ENCODE measurements at places on chromosomes 3 and 15. TPM values are rescaled to one million over a fixed set of nuclear protein-coding genes. Genes with fewer than 3 reads are reported as not detected.
A peak's percentile ranks its signal among the peaks of the same experiment; 100 is the strongest.

NRROS gene
- total RNA-seq, result 1.2 TPM

CLDN16 gene
- under 0.01 TPM for total RNA-seq

TRH gene
- 1.1 TPM for total RNA-seq

ERICH6 gene
- not detected for total RNA-seq

GLDN gene
- 2.3 TPM for total RNA-seq

DNA sequence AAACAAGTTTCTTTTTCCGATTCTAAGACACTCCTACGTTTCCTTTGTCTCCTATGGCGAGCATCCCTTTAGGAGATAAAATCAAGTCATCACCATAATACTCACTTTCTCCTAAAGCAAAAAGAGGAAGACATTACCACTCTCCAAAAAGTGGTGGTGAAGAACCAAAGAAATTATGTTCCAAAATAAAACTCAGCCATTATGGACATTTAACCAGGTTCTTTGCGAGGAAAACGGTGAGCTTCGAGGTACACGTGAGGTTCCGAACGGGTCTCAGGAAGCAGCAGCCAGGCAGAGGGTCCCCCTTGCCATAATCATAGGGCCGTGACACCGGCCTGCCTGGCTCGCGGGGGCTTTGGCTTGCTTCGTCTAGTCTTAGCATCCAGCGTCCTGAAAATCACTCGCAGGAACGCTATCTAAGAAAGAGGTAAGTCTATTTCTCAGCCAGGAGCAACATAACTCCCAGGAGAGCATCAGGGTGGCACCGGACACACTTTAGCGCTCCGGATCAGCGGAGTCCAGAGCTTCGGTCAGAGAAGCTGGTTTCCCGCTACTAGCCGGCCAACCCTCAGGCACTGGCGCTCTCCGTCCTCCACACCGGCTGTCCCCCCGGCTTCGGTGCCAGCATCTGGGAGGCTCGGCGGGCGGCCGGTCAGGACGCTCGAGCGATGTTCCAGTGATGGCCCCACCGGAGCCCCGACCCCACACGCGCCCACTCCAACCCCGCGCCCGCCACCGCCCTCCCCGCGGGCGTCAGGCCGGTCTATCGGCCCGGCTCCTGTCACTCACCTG lies 581 bp downstream of the IP6K1 start:
- peak; percentile 70 for DNase-seq

- DNase-seq, result no peak
Measured at GRCh38 chr3:36399933-36400332, 19.6 kb downstream of the STAC start.

DNA sequence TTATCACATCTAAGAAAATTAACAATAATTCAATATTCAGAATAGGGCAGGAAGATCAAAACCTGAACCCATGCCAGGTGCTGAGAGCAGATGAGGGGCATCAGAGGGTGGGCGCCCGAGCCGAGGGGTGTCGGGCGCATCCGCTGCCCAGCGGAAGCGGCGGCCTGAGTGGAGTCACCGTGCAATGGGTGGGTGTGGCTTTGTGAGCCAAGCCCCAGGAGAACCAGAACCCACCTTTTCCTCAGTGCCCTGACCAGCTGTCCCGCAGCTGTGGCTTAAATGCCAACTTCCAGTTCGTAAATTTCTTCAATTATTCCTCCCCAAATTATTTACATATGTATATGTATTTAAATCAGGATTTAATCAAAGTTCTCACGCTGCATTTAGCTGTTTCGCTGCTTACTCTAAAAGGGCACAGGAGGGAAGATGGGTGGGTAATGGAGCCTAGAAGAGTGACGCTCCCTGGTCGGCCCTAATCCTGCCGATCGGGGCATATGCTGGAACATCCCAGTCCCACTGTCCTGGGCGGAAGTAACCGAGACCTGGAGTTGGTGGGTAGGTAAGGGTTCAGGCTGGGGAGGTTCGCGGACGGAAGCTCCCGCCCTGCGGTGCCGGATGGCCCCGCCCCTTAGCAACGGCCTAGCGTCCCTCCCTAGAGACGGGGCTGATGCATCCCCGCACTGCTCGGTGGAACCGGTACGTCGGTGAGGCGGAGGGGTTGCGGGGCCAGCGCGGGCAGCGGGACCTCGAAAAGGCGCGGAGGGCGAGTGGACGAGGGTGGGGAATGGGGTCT lies 1.3 kb downstream of the DNAH1 start:
- no peak for DNase-seq

DNA sequence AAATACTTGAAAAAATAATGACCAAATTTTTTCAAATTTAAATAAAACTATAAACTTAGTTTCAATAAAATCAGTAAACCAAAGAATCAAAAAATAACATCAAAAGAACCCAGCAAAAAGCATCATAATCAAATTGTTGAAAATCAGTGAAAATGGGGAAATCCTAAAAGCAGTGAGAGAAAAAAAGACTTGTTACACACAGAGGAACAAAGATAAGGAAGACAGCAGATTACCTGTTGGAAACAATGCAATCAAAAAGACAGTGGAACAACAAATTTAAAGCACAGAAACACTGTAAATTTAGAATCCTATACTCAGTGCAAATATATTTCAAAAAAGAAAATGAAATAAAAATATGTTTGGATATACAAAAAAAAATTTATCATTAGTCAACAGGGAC lies 156.2 kb upstream of the LMCD1 start:
- DNase-seq, result no peak

GRCh38 chr3:134833453-134834163 lies 38.5 kb downstream of the EPHB1 start:
- DNase-seq, result no peak

GRCh38 chr3:44072601-44073540 lies 168.8 kb upstream of the TOPAZ1 start:
- DNase-seq, result no peak

- DNase-seq, result no peak
Measured at GRCh38 chr15:94970802-94971201, 739.4 kb downstream of the MCTP2 start.

DNA sequence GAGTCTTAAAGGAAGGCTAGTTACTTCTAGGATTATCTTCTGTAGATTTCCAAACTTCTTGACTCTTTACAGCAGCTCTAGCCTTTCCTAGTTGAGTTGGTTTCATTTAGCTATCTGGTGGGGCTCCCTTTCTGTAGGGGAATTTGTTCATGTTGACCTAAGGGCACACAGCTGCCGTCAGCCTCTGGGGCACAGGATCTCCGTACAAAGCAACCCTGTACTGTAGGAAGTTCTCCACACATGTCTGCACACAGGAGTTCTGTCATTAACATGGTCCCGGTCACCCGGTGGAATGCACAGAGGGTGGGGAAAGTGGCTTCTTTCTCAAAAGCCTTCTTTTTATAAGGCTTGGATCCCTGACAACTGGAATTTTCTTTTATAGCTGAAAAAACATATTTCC lies 88.7 kb upstream of the TNIK start:
- DNase-seq, result no peak

GRCh38 chr3:160038862-160039562 lies 50.4 kb downstream of the IL12A start:
- DNase-seq, result peak; percentile 17

DNA sequence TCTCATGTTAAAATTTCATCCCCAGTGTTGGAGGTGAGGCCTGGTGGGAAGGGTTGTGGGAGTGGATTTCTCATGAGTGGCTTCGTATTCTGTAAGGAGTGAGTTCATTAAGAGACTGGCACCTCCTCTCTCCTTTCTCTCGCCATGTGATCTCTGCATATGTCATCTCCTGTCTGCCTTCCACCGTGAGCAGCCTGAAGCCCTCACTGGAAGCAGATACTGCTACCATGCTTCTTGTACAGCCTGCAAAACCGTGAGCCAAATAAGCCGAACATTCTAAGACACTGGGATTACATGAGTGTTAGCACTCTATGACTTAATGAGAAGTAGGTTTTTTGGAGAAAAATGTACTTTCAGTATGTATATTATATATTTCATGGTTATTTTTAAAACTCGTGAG lies 6.8 kb upstream of the GABPB1 start:
- no peak for DNase-seq

DNA sequence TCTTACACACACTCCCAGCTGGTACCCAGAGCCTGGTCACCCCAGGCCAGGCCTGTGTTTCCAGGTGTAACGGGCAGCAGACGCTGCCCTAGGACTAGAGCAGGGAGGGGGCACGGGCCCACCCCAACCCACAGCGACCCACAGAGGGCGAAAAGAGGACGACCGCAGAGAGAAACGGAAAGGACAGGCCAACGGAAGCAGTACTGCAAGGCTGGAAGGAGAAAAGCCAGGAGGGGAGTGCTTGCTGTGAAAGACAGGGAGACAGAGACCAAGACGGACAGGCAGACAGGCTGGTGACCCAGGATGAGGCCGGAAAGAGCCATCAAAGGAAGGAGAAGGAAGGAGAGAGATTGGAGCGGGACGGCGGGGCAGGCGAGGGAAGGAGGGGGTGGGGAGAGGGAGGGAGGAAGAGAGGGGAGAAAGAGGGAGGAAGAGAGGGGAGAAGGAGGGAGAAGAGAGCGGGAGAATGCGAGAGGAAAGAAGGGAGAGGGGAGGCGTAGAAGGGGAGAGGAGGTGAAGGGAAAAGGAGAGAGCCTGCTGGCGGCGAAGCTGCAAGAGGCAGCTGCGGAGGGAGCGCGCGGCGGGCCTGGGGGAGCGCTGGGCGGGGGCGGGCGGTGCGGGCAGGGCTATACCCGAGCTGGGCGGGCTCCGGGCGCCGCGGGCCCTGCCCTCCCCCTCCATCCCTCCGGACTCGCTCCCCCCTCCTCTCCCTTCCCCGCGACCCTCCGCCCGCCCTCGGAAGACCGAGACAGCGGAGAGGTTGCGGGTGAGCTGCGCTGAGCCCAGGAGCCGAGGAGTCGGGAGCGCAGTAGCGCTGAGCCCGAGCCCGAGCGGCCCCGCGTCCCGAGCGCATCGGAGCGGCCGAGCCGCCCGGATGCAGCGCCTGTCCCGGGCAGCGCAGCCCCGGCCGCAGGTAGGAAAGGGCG lies at the start of gene SLC6A1:
TSS of gene SLC6A1 (plus strand) at position 732 of the 926 bp plus-strand sequence. CDS start 24,464 bp downstream, outside the sequence.
- DNase-seq, result peak; percentile 66

DNA sequence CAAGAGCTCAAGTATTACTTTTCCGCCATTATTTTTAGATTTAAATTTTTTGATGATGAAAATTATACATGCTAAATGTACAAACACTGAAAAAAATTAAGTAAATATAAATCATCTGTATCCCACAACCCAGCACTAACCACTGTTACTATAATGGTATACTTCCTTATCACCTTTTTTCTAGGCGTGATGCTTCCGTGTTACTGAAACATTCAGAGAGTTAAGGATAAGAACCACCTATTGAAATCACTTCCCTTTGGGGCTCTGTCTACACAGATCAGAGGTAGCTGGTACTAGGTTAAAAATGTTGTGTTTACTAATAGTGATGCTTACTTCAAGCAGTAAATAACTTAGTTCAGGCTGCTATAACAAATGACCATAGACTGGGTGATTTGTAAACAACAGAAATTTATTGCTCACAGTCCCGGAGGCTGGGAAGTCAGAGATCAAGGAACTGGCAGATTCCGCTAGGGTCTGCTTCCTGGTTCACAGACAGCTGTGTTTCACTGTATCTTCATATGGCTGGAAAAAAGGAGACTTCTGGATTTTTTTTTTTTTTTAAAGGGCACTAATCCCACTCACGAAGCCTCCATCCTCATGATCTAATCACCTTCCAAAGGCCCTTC lies 6.4 kb downstream of the SNX4 start:
- DNase-seq, result no peak

GRCh38 chr3:51932471-51933370 lies 9.0 kb downstream of the RRP9 start:
- no peak for DNase-seq

- no peak for DNase-seq
Measured at GRCh38 chr3:151174351-151174750, 28.7 kb downstream of the GPR171 start.

GRCh38 chr3:126965526-126966080 lies 17.3 kb upstream of the PLXNA1 start:
- DNase-seq, result no peak

- peak; percentile 24 for DNase-seq
Measured at GRCh38 chr3:56800130-56800831, 1.5 kb downstream of the ARHGEF3 start.

DNA sequence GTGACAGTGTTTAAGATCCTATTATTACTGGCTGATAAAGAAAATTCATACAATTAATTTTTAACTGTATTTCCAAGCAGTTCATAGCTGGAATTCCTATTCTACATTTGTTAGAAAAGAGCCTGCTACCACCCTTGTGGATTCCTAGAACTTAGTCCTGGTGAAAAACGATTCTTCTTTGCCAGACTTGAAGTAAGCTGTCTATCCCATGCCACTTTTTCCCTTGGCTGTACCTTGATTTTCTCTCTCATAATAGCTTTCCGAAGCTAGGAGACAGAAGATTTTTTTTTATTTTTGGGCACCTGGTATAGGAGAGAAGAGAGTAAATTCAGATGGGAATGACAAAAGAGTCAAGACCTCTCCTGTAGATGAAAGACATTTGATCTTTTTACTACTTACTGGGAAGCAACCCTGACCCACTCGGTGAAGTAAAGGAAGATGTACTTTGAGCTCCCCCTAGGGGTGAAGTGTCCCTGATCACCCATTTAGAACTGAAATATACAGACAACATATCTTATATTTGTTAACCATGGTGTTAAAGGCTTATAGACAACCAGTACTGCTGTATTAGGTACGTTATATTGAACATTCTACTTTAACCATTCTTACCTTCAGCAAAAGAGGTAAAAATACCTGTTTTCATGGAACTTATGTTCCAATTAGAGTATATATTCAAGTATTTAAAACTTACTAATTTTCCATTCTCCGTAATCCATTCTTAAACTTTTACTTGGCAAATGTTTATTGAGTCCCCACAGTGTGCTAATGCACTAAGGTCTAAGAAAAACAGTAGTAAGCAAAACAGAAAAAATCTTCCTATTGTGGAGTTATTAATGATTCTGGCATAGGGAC lies 36.2 kb upstream of the C3orf38 start:
- DNase-seq, result peak; percentile 3
